ENCODE measurements at places on chromosomes 1 and 21.

DNA sequence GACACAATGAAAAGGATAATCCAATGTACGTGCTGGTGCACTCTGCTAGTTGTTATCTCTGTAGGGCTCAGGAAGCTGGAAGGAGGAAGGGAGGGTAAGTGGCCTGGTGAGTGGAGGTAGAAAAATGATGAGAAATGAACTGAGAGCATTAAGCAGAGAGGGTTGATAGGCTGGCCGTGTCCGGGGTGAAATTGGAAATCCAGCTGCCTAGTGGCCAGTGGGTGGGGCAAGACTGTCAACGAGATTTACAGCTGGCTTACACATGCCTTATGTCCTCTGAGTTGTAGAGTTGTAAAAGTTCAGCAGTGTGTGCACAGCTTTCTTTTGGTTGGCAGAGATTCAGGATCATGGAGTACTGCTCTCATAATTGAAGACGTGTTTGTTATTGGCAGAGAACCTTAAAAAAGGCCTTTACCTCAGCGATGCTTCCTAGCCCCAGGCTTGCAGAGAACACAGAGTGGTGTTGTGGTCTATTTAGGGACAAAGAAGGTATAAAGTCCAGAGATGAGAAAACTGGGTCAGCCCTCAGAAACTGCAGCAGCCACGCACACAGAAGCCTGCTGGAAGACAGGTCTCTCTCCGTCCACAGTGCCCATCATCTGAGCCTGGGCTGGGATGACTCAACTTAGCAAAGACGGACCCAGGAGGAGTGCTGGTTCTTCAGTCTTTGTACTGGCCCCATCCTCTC is 132.4 kb downstream of the EDEM3 start:
- no peak for DNase-seq

DNA sequence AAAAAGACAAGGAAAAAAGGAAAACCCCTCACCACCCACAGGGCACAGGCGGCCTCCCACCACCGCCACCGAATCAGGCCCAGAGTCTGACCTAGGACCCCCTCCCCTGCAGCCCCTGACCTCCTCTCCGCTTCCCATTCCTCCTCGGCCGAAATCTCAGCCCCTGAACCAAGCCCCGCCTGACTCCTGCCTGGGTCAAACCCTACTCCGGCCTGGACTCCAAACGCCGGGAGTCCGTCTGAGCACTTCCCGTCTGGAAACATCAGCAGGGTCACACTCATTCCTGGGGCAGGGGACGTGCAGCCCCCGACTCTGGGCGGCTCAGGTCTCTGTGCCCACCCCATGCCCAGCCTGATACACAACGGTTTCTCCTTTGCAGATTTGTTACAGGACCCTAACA is 26.4 kb upstream of the SUMO3 start:
- DNase-seq: no peak

DNA sequence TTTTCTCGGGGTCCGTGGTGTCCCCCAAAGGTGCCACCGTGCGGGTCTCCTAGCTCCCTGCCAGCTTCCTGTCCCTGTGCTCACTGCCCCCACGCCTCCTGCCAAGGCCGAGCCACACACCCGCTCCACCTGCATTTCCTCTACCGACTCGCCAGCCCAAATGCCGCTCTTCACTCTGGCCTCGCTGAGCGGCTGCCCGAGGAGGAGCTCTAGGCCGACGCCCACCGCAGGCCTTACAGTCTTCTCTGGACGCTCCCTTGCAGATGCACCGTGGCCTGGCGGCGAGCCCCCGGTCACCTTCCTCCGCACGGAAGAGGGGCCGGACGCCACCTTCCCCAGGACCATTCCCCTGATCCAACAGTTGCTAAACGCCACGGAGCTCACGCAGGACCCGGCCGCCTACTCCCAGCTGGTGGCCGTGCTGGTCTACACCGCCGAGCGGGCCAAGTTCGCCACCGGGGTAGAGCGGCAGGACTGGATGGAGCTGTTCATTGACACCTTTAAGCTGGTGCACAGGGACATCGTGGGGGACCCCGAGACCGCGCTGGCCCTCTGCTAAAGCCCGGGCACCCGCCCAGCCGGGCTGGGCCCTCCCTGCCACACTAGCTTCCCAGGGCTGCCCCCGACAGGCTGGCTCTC is 26.3 kb downstream of the FTCD start:
- DNase-seq: no peak

GRCh38 chr1:22347854-22348760 is 103.5 kb upstream of the ZBTB40 start:
- DNase-seq: no peak

DNA sequence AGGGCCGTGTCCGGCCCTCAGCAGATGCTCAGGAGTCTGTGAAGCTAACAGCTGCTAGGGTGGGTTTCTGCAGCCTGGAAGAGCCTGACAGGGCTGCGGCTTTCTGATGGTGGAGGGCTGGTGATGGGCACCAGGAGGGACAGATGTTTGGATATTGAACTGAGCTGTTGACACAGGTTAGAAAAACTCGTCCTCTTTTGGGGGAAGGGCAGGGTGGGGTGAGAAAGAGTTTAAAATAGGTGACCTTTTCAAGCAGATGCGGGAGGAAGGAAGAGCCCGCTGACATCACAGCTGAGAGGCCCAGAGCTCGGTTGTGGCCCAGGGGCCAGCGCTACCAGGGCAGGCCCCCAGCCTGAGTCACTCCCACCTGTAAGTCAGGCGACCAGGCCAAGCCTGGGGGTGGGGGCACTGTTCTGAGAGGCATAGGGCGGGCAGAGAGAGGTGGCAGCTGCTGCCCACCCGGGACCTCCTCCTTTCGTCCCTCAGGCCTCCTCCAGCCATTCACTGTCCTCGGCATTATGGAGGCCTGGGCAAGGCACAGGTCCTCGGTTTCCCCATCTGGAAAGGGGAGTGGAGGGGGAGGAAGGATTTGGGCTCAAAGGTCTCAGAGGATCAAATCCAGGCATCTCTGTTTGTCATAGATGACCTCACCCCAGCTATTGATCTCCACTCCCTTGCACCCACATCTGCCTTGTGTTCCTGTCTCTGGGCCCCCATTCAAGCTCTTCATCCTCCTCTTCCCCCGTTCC is 32.3 kb upstream of the ID3 start:
- DNase-seq: no peak

DNA sequence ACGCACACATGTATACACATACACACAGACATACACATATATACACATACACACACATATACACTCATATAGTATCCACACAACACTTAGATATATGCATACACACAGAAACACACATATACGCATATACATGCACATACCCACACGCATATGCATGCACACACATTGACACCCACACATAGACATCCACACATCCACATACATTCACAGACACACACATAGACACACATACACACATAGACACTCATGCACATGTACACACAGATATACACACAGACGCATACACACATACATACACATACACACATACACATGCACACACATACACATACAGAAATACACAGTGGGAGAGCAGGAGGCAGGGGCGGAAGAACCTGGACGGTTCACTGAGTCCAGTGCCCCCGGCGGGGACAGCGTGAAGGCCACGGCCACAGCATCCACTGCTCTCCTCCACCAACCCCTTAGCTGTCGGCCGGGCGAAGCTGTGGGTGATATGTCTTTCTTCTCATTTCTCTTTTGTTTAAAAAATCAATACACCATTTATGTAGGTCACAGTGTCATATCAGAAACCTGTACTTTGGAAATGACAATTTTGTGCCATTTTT is 2.8 kb upstream of the C1QB start:
- DNase-seq: no peak

DNA sequence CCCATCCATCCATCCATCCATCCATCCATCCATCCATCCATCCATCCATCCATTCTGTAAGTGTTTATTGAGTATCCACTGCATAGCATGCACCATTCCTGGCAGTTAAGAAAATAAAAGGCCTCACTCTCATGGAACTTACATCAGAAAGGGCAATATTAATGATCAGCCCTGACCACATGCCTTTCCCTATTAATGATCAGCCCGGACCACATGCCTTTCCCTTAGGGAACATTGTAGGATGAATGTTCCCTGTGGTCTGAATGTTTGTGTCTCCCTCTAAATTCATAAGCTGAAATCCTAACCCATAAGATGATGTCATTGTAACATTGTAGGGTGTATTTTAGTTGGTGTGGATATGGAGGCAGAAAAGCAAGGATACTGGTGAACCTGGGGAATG is 365.8 kb downstream of the KIF26B start:
- DNase-seq: no peak

DNA sequence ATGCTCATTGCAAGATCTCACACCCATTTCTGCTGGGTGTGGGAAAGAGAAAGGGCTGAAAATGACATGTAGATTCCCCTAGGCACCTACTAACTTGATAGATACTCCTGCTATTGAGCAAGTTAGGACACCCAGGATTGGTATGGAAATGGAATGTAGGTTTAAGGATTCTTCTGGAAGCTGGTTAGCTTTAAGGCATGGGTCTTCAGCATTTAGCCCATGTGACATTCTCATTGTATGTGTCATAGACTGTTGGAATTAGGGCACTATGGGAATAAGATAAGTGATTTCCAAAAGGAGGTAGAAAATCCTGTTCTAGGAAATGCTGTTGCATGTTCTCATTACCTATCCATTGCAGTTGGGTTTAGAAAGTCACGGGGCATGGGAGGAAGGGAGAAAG is 76.2 kb downstream of the DISC1 start:
- no peak for DNase-seq

GRCh38 chr1:179824265-179824664 is 53.3 kb downstream of the TOR1AIP2 start:
- no peak for DNase-seq

GRCh38 chr1:66013371-66013770 is 220.7 kb downstream of the PDE4B start:
- DNase-seq: no peak

DNA sequence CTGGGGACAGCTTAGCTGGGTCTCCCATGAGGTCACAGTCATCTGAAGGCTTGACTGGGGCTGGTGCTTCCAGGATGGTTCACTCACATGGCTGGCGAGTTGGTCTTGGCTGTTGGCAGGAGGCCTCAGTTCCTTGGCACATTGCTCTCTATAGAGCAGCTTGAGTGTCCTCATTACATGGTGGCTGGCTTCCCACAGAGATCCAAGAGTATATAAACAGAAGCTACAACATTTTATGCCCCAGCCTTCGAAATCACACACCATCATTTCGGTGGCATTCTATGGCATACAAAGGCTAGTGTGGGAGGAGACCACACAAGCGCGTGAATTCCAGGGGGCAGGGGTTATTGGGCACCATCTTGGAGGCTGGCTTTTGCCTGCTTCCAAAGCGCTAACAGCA is 63.0 kb downstream of the ALPL start:
- DNase-seq: no peak

GRCh38 chr1:226309398-226310244 is 657 bp upstream of the LIN9 start:
- DNase-seq: no peak

DNA sequence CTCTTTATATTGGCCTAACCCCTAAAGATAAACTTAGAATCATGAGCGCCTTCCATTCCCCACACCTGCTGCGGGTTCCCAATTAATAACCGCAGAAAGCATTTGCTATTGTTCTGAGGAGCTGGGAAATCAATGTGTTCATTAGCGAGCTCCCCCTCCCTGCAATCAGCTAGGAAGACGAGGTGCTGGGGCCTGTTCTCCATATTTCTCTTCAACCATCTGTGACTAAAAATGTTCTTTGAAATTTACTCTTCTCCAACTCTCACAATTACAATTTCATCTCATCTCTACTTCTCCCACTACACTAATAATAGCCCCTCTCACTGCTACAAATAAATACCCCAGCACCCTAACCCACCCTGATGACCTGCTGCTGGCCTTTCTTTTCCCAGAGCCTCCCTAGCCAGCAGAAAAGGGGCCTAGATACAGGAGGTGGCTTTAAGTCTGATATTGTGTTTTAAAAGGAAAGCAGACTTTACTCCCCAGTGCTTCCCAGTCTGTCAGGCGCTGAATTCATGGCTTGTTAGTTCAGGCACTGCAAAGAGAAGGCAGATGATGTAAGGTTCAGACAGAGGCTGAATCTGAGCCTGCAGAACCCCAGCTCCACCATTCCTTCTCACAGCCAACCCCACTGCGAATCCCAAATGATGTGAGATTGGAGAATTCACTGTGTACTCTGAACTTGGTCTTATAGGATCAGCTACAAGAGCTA is 477.5 kb upstream of the DAB1 start:
- no peak for DNase-seq

GRCh38 chr1:67690411-67690810 is 5.4 kb downstream of the GADD45A start:
- no peak for DNase-seq

DNA sequence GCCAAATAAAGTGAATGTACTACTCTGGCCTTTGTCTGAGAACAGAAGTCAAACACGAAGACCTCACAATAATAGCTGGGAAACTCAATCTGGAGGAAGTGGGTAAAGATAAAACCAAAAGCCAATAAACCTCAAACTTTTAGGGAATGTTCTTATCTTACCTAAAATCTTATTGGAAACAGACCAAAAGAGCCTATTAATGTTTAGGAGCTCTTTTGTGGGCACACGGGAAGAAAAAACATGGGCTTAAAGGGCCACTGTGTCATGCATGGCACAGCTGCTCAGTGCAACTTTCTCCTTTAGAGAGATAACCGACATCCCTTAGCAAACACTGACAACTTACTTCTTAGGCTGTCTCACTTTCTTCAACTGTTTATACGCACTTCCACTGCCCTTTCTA is 16.1 kb downstream of the EIF2B3 start:
- no peak for DNase-seq

- no peak for DNase-seq
Observed at GRCh38 chr1:90393025-90393424, 324.1 kb downstream of the BARHL2 start.

- no peak for DNase-seq
Observed at GRCh38 chr1:11528611-11529261, 49.8 kb downstream of the DISP3 start.

DNA sequence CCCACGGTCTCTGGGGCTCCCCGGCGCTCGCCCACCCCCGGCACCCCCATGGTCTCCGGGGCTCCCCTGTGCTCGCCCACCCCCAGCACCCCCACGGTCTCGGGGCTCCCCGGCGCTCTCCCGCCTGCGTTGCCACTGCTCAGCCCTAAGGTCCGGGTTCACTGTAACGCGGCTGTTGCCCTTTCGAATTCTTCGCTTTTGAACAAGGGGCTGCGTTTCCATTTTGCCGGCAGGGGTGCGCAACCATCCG is 5.2 kb upstream of the FTCD start:
- DNase-seq: no peak

Data from stimulated activated CD8-positive, alpha-beta memory T cell treated with anti-CD3 and anti-CD28 coated beads, Interleukin-7, amount 100 ng/mL, for 24 hours (primary cell).